ENCODE measurements at places on chromosomes 16 and 17.

- peak; percentile 91 for DNase-seq
These were observed 313 bp downstream of the UBTF start for GRCh38 chr17:44219108-44219615.

DNA sequence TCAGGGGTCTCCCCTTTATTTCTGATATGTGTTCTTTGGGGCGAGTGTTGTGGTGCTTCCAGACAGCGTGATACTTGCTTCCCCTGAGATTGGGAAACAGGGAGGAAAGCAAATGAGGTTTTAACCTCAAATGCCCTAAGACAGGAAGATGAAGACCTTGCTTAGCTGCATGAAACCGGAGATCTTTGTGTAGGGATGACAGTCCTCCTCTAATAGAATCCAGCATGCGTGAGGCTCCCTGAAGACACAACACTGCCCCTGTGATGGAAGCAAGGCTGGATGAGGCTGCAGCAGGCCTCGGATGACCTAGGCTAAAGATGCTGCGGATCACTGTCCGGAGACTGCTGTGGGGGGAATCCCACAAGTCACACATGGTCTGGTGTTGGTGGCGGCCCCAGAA, 491.0 kb downstream of the CDH13 start:
- DNase-seq = no peak

GRCh38 chr17:9175700-9176467, 154.6 kb downstream of the NTN1 start:
- DNase-seq = no peak

DNA sequence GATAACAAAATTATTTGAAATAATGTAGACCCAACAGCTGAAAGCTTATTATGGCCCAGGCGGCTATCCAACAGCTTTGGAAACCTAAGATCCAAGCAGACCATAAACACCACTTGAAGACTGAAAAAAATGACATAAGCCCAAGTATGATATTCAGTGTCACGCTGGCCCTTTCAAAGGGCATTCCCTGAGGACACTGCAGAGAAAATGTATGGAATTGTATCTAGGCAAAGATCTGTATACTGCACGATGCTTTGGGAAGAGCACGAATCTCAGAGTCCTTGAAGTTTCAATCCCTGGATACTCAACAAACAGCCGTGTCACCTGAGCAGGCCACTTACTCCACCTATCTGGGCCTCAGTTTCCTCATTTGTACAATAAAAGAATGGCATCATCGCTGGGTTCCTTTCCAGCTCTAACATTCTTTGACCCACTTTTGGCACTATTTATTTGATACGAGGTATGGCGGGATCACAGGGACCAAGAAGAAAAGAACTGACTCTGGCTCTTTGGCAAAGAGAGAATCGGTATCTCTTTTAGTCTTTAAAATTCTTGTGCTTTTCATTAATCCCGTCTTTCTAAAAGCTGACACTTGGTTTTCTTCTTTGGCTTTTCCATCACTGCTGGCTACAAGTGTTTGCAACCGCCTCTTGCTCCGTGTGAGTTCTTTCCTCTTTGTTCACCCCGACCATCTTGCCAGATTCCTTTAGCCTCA, 1.2 kb downstream of the STAT5B start:
- DNase-seq = no peak

DNA sequence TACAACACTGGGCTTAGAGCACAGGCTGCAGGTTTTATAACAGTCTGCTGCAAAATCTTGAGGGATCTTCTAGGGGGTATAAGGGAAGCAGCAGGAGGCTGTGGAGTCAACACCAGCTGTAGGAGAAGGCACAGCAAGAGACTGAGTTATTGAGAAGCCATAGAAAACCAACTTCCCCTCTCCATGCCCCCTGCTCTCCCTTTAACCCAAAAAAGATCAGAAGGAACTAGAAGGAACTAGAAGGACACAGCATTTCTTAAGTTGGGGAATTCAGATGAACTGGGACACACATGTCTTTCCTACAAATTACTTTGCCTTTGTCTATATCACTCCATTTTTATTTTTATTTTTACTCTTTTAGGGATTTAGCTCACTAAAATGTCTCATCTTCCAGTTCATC, 6.2 kb upstream of the CCL18 start:
- no peak for DNase-seq

All from GM03348 (cell line).